GM18507 (cell line): ENCODE measurements at places on chromosomes 3 and 15.

DNA sequence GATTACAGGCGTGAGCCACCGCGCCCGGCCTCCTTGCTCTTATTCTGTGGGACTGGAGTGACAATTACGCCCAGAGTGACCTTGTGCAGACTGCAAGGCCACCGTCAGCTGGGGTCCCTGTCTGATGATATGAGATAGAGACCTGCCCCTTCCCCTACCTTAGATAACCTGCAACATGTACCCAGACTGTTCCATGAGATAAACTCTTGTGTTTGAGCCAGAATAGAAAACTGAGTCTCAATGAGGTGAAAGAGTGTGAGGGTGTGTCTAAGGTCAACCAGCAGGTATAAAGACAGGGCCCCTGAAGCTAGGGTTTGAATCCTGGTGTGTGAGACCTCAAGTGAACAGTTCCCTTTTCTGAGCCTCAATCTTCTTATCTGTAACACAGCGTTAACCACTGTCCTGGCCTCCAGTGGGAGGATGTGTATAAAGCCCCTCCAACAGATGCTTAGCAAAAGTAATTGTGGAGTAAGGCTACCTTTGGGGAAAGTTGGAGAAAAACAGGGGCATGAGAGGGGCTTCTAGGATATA is 6.0 kb downstream of the TADA3 start:
- DNase-seq: no peak

DNA sequence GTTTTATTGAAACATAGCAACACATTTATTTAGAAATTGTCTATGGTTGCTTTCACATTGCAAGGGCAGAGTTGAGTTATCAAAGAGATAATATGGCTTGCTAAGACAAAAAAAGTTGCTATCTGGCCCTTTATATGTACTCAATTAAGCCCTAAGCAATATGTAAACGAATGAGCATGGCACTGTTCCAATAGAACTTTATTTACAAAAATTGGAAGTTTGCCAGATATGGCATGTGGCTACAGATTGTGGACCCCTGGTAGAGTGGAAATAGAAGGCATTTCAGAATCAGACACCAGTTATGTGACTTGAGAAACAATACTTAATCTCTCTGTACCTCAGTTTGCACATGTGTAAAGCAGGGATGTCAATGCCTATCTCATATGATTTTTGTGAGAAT is 515.6 kb upstream of the SGO1 start:
- no peak for DNase-seq

DNA sequence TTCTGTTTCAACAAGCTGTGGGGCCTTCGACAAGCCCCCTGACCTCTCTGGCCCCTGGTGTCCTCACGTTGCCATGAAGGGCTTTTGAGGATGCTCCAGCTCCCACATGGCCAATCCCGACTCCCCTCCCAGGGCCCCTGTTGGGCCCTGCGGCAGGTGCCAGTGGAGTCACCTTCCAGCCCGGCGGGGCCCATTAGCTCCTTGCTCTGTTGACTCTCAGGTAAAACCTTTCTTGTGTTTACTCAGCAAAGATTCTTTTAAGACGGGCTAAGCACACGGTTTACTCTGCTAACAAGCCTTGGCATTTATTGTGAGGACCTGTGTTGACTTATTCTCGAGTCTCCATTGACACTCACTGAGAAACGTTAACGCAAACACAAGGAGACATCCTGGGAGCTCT is 15.0 kb downstream of the RPLP1 start:
- no peak for DNase-seq

GRCh38 chr3:49556500-49557275 is 2.4 kb downstream of the BSN start:
- DNase-seq: no peak

DNA sequence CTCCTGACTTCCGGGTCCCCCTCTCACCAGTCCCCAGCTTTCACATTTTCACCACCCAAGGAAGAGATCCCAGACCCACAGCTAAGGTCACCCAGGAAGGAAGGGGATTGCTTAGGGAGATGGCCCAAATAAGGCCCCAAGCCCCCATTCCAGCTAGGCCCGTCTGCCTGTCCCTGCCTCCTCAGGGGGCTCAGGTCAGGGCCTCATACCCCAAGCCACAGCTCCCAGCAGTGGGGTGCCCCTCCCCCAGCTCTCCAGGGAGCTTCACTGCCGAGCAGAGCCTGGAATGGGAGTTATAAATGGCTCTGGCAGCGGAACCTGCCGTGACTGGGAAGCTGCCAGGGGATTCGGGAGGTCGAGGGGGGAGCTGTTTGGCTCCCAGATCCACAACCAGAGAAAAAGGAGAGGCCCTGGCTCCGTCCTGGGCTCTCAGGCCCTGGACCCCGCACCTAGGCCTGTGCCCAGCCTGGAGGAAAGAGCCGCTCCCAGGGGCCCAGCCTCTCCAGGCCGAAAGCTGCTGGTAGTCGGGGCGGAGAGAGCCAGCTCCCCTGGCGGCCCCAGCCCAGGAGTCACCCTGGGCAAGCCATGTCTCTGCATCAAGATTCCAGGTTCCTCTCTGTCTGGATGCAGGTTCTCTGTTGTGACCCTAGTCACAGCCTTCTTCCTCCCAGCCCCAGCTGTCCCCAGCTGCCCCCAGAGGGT is 550 bp downstream of the CCDC9B start:
- no peak for DNase-seq

GRCh38 chr3:15964605-15965442 is 167.0 kb upstream of the ANKRD28 start:
- DNase-seq: no peak
